ENCODE measurements at places on chromosomes 5 and 9.

GRCh38 chr9:111904891-111905291, 8.3 kb downstream of the UGCG start:
- no peak for DNase-seq

DNA sequence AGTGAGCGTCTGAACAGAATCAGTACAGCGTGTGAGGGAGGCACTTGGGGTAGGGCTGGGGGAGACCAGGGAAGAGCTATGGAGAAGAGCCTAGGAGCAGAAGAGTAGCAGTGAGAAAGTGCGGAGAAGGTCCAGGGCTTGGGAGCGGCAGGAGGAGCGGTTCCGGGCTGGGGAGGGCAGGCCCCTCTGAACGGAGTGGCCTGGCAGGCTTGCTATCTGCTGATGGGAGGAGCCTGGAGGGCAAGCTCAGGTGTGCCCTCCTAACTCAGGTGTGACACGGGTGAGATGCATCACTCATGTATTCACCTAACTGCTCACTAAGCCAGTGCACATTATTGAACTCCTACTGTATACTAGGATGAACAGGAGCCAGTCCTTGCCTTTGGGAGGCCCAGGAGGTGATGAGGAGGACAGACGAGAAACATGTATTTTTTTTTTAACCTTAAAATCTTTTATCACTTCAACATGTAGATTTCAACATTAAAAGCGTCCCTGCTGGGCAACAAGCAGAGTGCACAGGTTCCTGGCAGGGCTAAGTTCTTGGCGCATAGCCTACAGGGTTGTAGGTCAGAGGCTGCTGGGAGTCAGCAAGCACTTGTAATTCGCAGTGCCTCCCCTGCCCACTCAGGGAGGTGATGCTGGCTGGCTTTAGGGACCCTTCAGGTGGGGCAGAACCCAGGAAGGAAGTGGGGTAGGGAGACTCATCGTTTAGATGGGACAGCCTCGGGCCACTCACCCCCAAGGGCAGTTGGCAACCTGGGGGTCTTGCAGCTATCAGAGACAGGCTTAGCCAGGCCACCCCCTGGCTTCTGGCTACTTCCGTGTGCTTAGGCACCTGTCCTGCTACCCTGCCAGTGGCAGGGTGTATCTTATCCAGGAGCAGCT, 55.5 kb downstream of the TMOD1 start:
- no peak for DNase-seq

GRCh38 chr9:88835038-88835466, 156.2 kb upstream of the S1PR3 start:
- no peak for DNase-seq

- DNase-seq = peak; percentile 53
Observed at GRCh38 chr9:385818-386398, 171.2 kb downstream of the DOCK8 start.

DNA sequence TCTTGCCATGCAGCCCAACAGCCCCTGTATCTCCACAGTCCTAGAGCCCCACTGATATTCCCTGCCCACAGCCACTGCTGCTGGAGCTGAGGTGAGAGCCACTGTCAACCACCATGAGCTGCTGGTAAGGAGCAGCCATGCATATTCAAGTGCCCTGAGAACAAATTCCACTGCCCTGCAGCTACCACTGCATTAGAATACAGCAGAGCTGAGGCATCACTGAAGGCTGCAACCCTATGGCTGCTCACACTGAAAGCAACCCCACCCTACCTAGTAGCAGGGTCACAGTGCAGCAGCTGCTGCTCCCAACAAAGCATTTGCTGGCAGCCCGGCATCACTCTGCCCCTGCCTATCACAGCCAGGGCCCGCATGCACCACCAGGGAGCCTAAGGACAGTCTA, 68.6 kb downstream of the SKIC3 start:
- no peak for DNase-seq

GRCh38 chr5:133006653-133007052, 19.7 kb downstream of the ZCCHC10 start:
- no peak for DNase-seq

DNA sequence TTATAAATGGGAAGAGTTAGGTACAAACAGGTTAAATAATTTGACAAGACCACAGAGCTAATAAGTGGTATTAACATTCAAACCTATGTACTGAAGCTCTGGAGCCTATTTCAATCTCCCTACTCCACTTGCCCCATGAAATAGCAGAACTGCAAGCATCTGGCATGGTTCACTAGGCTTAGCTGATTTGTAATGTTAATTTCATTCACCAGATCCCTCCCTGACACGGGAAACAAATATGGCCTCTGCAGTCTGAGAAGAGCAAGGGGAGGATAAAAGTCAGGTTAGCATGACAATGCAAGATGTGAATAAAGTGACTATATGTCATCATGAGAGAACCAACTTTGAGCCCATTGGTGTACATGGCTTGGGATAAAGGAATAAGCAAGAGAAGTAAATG, 428.8 kb downstream of the BRINP1 start:
- no peak for DNase-seq
